ENCODE measurements at places on chromosomes 13 and 19.

DNA sequence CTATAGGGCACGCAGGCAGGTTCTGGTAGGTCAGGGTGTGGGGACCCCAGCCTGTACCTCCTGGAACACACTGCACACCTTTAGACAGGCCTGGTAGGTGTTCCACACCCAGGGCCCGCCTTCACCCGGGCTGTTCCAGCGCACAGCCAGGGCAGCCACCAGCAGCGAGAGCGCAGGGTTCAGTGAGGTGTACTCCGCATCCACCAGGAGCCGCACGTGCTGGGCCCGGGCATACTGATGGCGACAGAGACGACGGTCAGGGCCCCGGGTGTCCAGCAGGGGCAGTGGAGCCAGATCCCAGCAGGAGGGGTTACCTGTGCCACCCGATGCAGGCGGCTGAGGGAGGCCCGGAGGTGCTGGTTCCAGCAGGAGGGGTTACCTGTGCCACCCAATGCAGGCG is 6.0 kb downstream of the PRODH2 start:
- DNase-seq: no peak

DNA sequence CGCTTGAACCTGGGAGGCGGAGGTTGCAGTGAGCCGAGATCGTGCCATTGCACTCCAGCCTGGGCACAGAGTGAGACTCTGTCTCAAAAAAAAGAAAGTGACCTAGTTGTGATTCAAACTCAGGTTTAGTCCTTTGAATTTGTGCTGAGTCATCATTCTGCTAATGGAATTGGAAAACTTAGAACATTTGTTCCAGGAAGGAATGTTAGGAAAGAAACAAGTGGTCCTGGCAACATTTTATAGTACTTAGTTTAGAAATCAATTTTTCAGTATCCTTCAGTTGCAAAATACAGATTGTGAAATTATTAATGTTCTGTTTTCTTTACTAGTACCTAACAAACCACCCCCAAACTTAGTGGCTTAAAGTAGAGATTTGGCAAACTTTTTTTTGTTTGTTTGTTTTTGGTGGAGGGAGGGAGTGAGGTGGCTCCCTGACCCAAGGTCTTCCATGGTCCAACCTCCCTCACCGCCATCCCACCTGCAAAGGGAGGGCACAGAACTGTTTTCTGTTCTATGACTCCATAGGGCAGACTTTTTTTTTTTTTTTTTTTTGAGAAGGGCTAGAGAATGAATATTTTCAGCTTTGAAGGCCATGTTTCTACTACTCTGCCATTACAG is 9.2 kb upstream of the SULT2A1 start:
- DNase-seq: no peak

DNA sequence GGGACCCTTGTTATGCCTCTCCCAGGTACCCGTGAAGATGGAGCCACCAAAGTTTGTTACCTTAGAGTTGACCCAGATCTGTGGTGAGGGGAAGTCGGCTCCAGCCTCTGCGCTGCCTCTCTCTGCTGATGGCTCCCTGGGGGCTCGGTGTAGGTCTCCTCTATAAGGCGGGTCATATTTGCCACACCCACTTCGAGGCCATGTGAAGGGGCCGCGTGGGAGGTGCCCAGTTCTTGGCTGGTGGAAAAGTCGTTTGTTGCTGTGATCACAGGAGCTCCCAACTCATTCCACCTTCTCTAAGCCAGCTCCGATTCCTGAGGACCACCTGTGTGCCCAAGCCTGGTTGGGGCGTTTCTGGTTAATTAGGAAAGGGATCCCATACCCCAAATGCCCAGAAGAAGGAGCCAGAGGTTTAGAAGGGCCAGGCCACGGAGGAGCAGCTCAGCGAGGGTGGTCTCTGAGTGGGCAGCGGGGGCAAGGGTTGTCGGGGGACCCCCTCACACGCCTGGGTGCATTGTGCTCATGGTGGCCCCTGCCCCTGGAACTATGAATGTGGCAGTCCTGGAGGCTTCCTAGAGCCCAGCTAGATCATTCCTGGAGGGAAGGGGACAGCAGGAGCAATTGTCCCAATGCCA is 296.5 kb downstream of the ZNF536 start:
- DNase-seq: no peak

DNA sequence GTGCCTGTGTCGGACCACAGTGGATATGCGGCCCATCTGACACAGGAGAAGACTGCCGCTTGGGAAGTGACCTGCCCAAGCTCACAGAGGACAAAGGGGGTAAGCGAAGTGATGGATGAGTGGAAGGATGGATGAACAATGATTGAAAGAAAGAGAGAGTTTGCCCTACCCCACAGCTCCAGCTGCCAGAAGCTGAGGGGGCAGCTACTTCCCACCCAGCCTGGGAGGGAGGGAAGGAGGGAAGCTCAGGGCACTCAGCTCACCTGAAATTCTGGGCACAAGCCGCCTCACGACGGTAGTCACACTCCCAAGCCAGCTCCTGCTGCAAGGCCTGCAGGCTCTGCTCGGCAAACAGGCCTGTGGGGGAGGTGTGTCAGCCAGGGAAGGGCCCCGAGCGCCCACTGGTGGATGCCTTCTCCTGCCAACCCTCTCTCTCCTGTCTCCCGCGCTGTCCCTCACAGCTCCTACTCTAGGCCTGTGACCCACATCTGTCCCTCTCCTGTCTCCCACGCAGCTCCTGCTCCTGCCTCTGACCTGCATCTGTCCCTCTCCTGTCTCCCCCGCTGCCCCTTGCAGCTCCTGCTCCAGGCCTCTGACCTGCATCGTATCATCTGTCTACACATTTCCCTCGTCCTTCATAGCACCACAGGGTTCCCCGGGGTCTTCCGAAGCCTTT is 12.0 kb upstream of the NUMBL start:
- DNase-seq: no peak

GRCh38 chr13:83796364-83796763 is 85.9 kb downstream of the SLITRK1 start:
- DNase-seq: no peak

Data from stimulated activated CD4-positive, alpha-beta T cell treated with anti-CD3 and anti-CD28 coated beads, Interleukin-4, amount 100 ng/mL, for 24 hours (primary cell).